ENCODE measurements at places on chromosomes 1 and 21.

GRCh38 chr1:167790117-167790516 is 68.3 kb downstream of the MPZL1 start:
- no peak for DNase-seq

GRCh38 chr1:101996825-101997465 is at the start of gene OLFM3:
Gene OLFM3, minus strand, starts transcription at chr1:101996926.
- DNase-seq, result no peak

DNA sequence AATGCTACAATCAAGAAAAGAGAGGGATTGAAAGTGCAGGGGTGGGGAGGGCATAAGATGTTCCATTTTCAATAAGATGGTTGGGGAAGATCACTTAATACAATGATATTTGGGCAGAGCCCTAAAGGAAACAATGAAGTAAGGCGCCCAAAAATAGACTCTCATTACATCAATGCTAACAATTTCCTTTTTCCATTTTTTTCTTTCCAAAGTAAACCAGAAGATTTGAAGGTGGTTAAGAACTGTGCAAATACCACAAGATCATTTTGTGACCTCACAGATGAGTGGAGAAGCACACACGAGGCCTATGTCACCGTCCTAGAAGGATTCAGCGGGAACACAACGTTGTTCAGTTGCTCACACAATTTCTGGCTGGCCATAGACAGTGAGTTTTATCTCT is 16.8 kb downstream of the IFNAR2 start:
- DNase-seq, result no peak

DNA sequence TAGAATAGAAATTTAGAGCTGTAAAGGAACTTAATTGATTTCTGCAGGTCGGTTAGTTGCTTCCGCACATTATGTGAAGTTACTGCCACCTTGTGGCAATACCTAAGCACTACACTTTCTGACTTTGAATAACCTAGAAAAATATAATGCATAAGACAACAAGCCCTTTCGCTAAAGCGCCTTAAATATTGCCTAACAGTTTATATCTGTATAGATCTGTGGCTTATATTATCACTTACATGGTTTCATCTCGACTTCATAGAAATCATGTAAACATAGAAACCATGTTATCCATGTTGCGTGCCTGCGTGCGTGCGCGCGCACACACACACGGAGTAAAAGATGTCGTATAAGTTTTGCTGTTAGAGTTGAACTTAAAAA is 10.9 kb upstream of the IFI16 start:
- DNase-seq, result no peak

DNA sequence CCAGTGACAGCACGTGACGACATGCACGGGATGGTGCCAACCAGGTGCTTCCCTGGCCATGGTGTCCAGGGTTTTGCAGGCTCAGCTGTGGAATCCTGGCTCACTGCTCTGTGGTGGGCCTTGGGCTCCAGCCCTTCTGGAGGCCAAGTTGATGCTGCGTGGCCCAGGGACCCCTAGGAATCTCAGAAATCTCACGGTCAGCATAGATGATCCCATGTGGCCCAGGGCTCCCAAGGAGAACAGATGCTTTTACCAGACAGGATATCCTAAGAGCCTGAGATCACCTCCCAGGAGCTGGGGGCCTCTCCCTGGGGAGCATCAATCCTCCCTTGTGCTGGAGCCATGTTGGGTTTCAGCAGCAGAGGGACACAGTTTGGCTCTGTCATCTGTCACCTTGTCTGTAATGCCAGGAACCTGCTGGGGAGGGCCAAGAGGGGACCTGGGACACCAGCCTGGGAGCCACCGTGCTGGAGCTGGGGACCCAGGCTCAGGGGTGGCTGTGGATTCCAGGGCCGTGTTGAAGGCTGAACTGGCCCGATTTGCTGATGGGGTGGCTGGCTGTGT is 63.9 kb downstream of the TRIM11 start:
- no peak for DNase-seq

DNA sequence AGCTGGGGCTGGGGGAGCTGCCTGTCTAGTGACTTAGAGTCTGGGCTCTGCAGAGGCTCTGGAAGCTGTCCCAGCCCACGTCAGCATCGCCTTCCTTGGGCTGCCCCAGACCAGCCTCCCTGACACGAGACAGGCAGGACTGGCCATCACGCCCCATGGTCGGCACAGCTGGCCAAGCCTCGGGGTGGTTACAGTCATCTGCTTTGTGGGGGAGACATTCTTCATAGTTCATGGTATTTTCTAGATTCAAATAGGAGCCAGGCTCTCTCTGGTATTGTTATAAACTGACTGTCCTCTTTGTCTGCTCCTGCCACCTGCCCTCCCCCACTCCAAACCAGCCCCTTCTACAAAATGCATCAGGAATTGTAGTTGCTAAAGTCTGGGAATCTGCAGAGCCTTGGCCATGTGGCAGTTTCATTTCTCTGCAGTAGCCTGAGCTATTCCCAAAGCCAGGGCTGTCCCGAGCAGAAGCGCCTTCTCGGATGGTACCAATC is 29.4 kb downstream of the OLFML2B start:
- DNase-seq, result no peak

DNA sequence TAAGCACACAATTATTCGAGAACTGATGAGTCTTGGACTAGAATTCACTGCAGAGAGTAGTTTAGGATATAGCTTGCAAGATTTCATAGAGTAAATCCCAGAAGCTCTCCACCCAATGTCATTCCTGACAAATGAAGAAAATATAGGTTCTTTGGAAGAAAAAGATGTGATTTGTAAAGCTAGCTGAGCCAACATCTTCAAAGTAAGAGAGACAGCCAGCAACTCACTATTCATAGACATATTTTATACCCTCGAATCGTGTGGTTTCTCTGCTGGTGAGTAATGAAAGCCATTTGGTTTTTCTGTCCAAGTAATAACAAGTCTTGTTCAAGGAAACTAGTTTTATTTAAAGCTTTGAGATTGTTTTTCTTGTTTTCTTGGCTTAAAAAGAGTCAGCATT is 165.7 kb upstream of the SYT6 start:
- no peak for DNase-seq

DNA sequence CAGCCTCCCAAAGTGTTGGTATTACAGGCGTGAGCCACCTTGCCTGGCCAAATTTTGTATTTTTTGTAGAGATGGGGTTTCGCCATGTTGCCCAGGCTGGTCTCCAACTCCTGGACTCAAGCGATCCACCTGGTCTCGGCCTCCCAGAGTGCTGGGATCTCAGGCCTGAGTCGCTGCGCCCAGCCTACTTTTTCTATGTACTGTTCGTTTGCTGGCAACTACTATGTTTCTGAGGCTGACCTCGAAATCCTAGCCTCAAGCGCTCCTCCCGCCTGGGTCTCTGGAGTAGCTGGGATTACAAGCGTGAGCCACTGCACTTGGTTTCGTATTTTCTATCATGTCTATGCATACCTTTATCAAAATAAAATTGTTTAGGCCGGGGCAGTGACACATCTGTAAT is 675 bp upstream of the TEKT2 start:
- DNase-seq, result no peak

- DNase-seq, result no peak
These were observed 21.6 kb upstream of the SERBP1 start for GRCh38 chr1:67451815-67452214.

DNA sequence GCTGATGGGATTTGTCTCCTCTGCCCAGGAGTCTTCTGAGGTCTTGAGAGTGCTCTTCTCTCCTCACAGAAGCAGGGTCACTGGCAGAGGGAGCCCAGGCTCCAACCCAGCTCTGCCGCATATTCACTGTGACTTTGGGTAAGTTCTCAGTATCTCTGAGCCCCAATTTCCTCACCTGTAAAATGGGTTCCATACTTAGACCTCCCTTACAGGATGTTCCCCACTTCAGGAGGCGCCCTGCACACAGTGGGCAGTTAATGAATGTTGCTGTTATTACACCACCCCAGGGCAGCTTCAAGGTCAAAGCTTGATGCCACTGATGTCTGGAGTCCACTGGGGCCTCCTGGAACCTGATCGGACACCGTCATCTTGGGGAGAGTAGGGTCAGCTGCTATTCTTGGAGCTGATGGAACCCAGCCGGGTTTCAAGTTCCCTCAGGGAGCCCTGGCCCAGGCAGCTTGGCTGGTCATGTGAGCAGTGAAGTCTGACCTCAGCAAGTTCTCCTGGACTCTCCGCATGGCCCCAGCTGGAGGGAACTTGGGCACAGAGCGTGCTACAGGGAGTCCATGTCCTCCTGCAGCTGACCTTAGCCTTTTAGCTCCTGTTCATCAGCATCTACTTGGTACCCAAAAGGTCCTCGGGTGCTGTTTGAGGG is 21.8 kb downstream of the COA7 start:
- no peak for DNase-seq

DNA sequence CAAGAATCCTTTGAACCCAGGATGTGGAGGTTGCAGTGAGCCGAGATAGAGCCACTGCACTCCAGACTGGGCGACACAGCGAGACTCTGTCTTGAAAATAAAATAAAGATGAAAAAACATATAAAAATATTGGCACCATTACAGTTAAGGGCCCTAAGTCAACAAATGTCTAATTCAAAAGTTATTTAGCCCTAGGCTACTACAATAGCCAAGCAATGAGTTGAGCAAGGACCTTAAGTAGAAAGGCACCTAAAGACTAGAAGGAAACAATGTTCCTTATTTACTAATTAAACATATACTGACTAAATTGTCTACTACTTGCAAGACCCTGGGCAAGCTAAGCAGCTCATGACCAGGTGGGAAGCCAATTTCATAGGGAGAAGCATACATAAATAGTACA is 4.1 kb downstream of the PIK3R3 start:
- no peak for DNase-seq

- no peak for DNase-seq
These were observed 92.3 kb downstream of the DMRTB1 start for GRCh38 chr1:53551428-53551995.

DNA sequence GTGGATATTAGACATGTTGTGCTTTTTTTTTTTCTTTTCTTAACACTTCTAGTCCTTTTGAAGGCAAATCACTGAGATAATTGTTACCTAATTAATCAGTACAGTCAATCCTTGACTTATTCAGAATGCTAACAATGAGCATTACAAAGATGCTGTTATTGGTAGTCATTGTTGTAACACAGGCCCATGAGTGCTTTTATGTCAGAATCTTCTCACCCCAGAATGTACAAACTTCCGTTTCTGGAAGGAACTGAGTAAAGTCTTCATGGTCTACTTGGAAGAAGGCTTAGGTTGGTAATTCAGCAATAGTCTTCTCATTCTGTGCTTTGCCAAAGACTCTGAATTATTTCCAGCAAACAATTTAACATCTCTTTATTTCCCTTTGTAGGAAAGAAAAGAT is 3.1 kb downstream of the KCNK1 start:
- no peak for DNase-seq

- DNase-seq, result no peak
These were observed 5.0 kb upstream of the DUSP23 start for GRCh38 chr1:159775716-159776115.

DNA sequence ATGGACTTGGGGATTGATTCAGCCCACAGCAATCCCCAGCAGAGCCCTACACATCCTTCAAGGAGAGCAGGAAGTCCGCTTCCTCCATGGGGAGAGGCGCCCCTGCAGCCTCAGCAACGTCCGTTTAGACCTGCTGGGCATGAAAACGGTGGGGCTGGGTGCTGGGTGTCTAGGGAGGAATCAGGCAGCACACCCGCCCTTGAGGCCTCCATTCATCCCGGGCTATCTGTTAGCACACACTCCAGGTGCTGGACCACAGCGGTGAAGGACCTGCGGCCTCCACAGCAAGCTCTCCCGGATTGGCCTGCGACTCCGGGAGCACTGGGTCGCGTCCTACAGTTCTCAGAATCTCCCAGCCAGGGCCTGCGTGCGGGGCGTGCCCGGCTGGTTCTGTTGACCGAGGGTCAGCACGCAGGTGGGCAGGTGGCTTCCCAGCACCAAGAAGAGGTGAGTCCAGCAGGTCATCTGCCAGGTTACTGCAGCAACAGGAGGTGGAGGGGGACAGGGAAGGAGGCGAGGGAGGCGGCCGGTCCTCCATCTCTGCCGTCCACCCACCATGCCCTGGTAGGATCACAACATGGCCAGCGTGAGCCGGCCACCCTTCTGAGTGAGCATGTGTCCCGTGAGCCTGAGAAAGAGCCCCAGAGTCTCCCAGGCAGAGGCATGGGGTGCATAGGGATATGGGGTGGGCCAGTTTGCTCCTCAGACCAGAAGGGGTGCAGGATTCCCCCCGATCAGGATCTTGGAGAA is 96.6 kb downstream of the RIPK4 start:
- no peak for DNase-seq

GRCh38 chr1:221765527-221765926 is 23.6 kb upstream of the DUSP10 start:
- DNase-seq, result no peak

DNA sequence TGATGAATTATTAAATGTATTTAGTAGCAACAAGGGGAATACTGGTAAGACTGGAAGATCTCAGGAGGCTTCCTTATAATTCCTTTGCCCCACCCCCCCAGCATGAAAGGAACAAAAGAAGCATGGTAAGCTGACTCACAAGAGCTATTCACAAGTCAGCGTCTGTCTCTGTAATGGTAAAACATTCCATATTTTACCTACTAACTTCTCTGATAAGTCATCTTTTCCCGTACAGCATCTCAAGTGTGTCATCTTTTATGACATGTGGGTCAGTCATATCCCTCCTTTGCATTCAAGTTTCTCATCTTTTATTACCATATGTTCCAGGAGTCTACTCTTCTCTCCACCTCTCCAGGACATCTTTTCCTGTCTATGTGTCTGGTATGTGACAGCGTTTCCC is 241.3 kb downstream of the PLA2G4A start:
- DNase-seq, result no peak

DNA sequence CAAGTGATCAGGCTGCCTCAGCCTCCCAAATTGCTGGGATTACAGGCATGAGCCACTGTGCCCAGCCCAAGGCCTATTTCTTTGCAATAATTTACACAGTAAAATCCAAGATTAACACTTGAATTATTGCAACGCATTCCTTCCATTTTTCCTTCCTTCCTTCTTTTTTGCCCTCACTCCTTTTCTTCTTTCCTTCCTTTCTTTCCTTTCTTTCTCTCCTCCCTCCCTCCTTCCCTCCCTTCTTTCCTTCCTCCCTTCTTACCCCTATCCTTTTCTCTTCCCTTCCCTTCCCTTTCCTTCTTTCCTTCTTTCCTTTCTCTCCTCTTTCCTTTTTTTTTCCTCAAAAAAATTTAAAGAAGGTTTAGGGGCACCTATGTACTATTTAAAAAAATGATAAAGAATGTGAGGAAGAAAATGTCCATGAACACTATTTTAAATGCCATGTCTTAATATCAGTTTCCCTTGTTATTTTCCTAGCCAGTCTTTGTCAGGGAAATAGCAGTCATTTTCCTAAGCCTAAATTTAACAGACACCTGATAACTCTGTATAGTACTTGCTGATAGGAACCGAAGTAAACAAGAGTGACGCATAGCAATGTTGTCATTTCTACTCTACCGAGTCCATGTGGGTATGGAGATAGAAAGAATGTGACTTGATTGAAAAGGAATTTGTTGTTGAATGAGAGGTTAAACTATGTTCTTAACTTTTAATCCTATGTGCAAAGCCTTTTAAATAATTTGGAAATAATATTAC is 79.8 kb upstream of the HMCN1 start:
- DNase-seq, result no peak

DNA sequence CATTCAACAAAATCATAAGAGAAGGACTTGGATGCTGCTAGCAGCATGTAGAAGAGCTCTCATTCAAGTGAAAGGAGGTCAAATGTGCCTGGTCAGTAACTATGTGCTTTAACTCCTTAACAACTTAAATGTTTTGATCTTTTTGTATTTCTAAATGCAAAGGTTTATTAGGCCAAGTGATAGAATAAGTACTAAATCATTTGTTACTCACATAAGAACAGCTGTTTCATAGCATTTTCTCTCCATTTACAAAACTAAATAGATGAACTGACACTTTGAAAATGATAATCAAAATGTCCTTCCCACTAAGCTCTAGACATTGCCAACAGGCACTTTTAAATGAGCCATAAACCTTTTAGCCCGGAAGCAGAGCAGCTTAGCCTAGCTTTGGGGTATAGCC is 254.3 kb upstream of the PRMT6 start:
- DNase-seq, result no peak

Measured in stimulated activated CD4-positive, alpha-beta T cell treated with anti-CD3 and anti-CD28 coated beads, Interleukin-2, amount 100 ng/mL, for 24 hours (primary cell).